ENCODE measurements at places on chromosomes 1 and 21. TPM values are rescaled to one million over a fixed set of nuclear protein-coding genes. Genes with fewer than 3 reads are reported as not detected.

DNA sequence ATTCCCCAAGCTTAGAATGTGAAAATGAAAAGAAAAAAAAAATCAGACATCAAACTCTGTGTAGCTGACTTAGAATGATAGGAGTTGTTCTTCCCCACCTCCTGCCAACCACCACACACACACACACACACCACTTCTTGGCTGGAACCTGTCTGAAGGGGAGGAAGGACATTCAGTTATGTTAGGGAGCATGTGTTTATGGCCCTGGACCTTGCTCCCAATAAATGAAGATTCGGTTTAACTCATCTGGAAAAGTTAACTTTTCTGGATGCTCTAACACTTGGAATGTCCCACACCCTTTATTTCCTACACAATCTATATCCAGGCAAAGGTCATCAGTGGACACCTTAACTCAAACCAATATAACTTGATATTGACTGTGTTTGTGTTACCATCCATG is 112.4 kb downstream of the DAB1 start:
- H3K4me1 ChIP-seq = no peaks in the 10 kb centered on the region
- DNase-seq = no peak
- no peaks in the 10 kb centered on the region for H3K36me3 ChIP-seq
- no peak overlapping the region for H3K27ac ChIP-seq

DNA sequence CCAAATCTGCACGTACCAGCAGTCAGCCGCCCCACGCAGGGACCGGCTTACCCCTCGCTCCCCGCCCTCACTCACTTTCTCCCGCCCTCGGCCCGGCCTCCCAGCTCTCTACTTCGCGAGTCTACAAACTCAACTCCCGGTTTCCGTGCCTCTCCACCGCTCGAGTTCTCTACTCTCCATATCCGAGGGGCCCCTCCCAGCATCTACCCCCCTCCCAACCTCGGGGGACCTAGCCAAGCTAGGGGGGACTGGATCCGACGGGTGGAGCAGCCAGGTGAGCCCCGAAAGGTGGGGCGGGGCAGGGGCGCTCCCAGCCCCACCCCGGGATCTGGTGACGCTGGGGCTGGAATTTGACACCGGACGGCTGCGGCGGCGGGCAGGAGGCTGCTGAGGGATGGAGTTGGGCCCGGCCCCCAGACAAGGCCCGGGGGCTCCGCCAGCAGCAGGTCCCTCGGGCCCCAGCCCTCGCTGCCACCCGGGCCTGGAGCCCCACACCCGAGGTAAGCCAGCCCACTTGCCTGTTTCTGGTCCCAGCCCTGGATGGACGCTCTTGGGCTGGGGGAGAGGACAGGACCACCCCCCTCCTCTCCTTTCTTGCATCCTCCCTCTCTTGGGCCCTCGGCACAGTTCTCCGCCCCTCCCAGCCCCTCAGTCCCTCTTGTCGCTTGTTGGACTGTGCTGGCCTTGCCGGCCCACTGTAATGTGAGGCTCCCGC is at the start of gene ARTN:
Gene ARTN, plus strand, starts transcription at position 416 of the 715 bp plus-strand sequence. CDS start 1,856 bp downstream, outside the sequence.
- no peak for DNase-seq
- H3K27ac ChIP-seq = peak within 1 kb of the TSS; percentile 49
- H3K4me1 ChIP-seq = peaks cover 44% of the 10 kb centered on the region
- peaks cover 8% of the 10 kb centered on the region for H3K36me3 ChIP-seq
- H3K4me3 ChIP-seq = peak within 1 kb of the TSS; percentile 47
- no peaks in the 10 kb centered on the region for H3K27me3 ChIP-seq

GRCh38 chr1:16142383-16142995 is 13.4 kb downstream of the EPHA2 start:
- peaks cover 5% of the 10 kb centered on the region for H3K36me3 ChIP-seq
- H3K4me1 ChIP-seq = peaks cover 75% of the 10 kb centered on the region
- no peak overlapping the region for H3K4me3 ChIP-seq
- H3K27ac ChIP-seq = peak overlapping the region; percentile 67
- no peaks in the 10 kb centered on the region for H3K27me3 ChIP-seq
- DNase-seq = no peak

GRCh38 chr1:228514421-228514820 is 27.2 kb downstream of the RNF187 start:
- H3K27ac ChIP-seq = no peak overlapping the region
- H3K4me1 ChIP-seq = no peaks in the 10 kb centered on the region
- no peak for DNase-seq
- H3K27me3 ChIP-seq = no peaks in the 10 kb centered on the region
- H3K4me3 ChIP-seq = no peak overlapping the region

DNA sequence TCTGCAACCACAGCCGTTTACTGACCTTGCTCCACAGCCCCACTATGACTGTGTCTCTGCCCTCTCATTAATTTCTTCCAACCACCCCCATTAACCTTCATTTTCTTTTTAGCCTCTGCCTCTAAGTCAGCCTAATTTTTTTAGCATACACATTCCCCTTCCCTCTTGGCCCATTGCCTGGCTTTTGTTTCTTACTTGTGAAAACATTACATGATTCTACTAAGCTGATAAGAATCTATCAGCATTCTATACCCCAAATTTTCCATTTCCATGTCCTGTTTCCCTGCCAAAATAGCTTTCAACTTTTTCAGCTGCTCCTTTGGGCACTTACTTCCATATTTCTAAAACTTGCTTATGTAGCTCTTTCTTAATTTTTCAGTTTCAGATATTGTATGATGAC is 79.8 kb downstream of the PCP4 start:
- H3K36me3 ChIP-seq = no peaks in the 10 kb centered on the region
- no peak overlapping the region for H3K27ac ChIP-seq
- H3K27me3 ChIP-seq = no peaks in the 10 kb centered on the region
- peaks cover 3% of the 10 kb centered on the region for H3K4me1 ChIP-seq

- no peaks in the 10 kb centered on the region for H3K27me3 ChIP-seq
- H3K4me3 ChIP-seq = no peak overlapping the region
- H3K4me1 ChIP-seq = no peaks in the 10 kb centered on the region
- H3K36me3 ChIP-seq = peaks cover 53% of the 10 kb centered on the region
- H3K27ac ChIP-seq = no peak overlapping the region
Measured at GRCh38 chr1:35112668-35113067, 33.5 kb downstream of the ZMYM1 start.

The OR10Z1 gene
- total RNA-seq = not detected

The KLHDC7A gene
- total RNA-seq = not detected

The TDRD10 gene
- 2.3 TPM for total RNA-seq

The A3GALT2 gene
- not detected for total RNA-seq

All from esophagus muscularis mucosa (tissue), 4 donors.